Epithelial cell of umbilical artery (primary cell): ENCODE measurements at places on chromosomes 1 and 21. TPM values are rescaled to one million over a fixed set of nuclear protein-coding genes. Genes with fewer than 3 reads are reported as not detected.

CFHR2 gene
- total RNA-seq = not detected in 2 replicates

APCS gene
- not detected in 2 replicates for total RNA-seq

GPR37L1 gene
- not detected in 2 replicates for total RNA-seq

ZNF687 gene
- 6.7 and 6.8 TPM in 2 replicates for total RNA-seq

MRTO4 gene
- 41.9 and 45.6 TPM in 2 replicates for total RNA-seq

ADORA1 gene
- 0.30 and 0.32 TPM in 2 replicates for total RNA-seq

ZZZ3 gene
- total RNA-seq = 65.0 and 135 TPM in 2 replicates

NPPA gene
- not detected in 2 replicates for total RNA-seq

RCOR3 gene
- total RNA-seq = 5.2 and 11.9 TPM in 2 replicates

DOP1B gene
- total RNA-seq = 4.2 and 6.1 TPM in 2 replicates

BLACAT1 gene
- not detected in 2 replicates for total RNA-seq

PRXL2B gene
- total RNA-seq = 24.6 and 31.2 TPM in 2 replicates

HMGCS2 gene
- total RNA-seq = not detected in 2 replicates

MFAP2 gene
- 16.3 and 31.5 TPM in 2 replicates for total RNA-seq

RGS18 gene
- total RNA-seq = not detected in 2 replicates

PTCH2 gene
- total RNA-seq = 0.30 TPM in 1 of 2 replicates, not detected in the other

TTC22 gene
- not detected in 2 replicates for total RNA-seq

IFI16 gene
- 67.9 and 144 TPM in 2 replicates for total RNA-seq

HSD3B2 gene
- not detected in 2 replicates for total RNA-seq

TRPM2 gene
- not detected in 2 replicates for total RNA-seq

FAM177B gene
- total RNA-seq = not detected in 2 replicates

DCST2 gene
- total RNA-seq = not detected in 2 replicates

CDA gene
- total RNA-seq = 0.61 and 0.65 TPM in 2 replicates

IFI44 gene
- total RNA-seq = 33.8 and 324 TPM in 2 replicates

ZNF593OS gene
- not detected in 2 replicates for total RNA-seq

C1orf115 gene
- 15.3 and 48.3 TPM in 2 replicates for total RNA-seq

PDZK1IP1 gene
- total RNA-seq = not detected in 2 replicates

SAMD13 gene
- total RNA-seq = 3.6 and 5.2 TPM in 2 replicates

IVNS1ABP gene
- total RNA-seq = 79.0 and 92.6 TPM in 2 replicates

LCE1E gene
- not detected in 2 replicates for total RNA-seq

TGFB2 gene
- total RNA-seq = 6.8 and 25.4 TPM in 2 replicates

CDCA8 gene
- 12.0 and 15.3 TPM in 2 replicates for total RNA-seq

GGPS1 gene
- total RNA-seq = 18.1 and 22.7 TPM in 2 replicates

PATJ gene
- 2.3 and 3.2 TPM in 2 replicates for total RNA-seq

ZCCHC17 gene
- 53.3 and 56.7 TPM in 2 replicates for total RNA-seq

DESI2 gene
- total RNA-seq = 54.2 and 64.7 TPM in 2 replicates

PROK1 gene
- not detected in 2 replicates for total RNA-seq

SPRR2E gene
- not detected in 2 replicates for total RNA-seq

LCE2C gene
- not detected in 2 replicates for total RNA-seq

C21orf58 gene
- total RNA-seq = 5.5 and 6.4 TPM in 2 replicates

FCRL1 gene
- total RNA-seq = not detected in 2 replicates

S100A7 gene
- not detected in 2 replicates for total RNA-seq
